ENCODE measurements at places on chromosomes 7 and 10.

GRCh38 chr7:85186083-85186520, 754 bp downstream of the SEMA3D start:
- peak; percentile 56 for DNase-seq

GRCh38 chr7:88628363-88629085, 131.0 kb upstream of the ZNF804B start:
- DNase-seq: no peak

- peak; percentile 20 for DNase-seq
Observed at GRCh38 chr10:118259288-118259906, 82.7 kb downstream of the FAM204A start.

DNA sequence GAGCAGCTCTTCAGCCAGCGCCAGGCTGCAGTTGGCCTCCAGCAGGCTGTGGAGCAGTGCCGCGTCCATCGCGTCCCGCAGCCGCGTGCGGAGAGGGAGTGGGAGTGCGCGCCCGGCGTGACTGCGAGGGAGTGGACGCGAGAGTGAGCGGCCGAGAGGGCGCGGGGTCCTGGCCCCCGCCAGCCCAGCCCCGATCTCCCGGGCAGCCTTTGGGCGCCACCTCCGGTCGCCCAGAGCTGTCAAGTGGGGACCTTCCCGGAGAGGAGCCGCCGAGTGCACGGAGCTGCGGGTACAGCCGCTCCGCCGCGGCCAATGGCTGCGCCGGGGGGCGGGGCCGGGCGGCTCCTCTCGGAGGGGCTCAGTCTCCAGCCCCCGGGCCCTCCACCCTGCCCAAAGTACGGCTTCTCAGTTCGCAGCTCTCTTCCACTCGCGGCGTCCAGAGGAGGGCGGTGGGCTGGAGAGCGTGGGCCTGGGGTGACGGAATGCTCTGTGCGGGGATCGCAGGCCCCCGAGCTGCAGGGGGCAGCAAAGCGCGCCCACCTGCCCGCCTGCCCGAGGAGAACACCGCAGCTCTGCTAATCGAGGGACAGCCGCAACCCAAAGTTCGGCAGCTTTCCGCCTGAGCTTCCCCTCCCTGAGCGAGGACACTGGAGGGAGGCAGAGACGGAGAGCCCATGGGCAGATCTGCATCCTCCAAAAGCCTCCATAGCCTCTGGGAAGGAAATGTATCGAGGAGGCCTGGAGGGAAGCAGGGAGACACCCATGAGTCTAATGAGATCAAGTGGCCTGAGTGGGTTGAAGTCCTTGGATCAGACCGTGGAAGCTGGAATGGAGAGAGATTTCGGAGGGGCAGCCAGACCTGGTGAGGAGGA, at the start of gene CRHR2:
TSS of gene CRHR2 (minus strand) at position 245 of the 872 bp plus-strand sequence. CDS start at position 69, 176 bp downstream.
- peak; percentile 39 for DNase-seq

GRCh38 chr7:115005953-115006352, 84.1 kb downstream of the MDFIC start:
- no peak for DNase-seq

GRCh38 chr7:10412422-10413019, 561.2 kb upstream of the PHF14 start:
- DNase-seq: peak; percentile 54

DNA sequence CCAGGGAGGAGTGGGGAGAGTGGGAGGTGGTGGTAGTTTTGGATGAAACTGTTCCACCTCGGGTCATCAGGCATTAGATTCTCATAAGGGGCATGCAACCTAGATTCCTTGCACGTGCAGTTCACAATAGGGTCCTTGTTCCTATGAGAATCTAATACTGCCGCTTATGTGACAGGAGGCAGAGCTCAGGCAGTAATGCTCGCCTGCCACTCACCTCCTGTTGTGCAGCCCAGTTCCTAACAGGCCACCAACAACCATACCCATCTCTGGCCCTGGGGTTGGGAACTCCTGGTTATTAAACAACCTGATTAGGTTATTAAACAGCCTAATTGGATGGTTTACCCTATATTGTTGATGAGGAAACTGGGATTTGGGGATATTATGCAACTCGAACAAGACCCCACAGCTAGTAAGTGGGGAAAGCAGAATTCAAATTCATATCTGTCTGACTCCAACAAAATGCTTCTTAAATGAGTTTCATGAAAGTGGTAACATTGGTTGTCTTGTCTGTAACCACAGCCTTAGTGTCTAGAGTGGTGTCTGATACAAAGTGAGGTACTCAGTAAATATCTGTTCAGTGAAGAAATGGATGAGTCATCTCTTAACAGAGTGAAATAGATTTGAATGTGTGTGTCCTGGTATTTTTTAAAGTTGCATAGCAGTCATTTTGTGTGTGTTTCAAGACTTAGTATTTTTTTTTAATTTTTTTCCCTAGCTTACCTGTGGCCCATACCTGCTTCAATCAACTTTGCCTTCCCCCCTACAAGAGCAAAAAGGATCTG, 101.6 kb downstream of the HECTD2 start:
- no peak for DNase-seq

GRCh38 chr7:1046722-1047679, 2.7 kb downstream of the GPR146 start:
- DNase-seq: no peak

- no peak for DNase-seq
Observed at GRCh38 chr10:100575585-100576281, 40.0 kb downstream of the HIF1AN start.

GRCh38 chr7:135644154-135644553, 18.2 kb upstream of the STMP1 start:
- DNase-seq: no peak

DNA sequence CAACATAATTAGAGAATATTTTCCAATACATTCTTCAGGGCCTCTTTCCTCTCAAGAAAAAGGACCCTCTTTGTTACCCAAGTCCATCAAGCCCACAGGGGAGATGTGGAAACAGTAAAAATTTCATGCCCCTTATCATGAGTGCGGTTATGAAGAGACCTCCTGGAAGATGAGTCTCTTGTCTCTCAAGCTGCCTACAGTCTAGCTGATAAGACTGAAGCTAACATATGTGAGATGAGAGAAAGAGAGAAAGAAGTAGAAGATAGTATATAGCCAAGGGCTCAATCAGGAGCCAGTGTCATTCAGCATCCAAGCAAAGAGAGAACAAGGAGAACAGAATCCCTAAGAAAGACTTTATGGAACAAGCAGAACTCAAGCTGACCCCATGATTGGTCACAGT, 75.9 kb upstream of the CABCOCO1 start:
- no peak for DNase-seq

DNA sequence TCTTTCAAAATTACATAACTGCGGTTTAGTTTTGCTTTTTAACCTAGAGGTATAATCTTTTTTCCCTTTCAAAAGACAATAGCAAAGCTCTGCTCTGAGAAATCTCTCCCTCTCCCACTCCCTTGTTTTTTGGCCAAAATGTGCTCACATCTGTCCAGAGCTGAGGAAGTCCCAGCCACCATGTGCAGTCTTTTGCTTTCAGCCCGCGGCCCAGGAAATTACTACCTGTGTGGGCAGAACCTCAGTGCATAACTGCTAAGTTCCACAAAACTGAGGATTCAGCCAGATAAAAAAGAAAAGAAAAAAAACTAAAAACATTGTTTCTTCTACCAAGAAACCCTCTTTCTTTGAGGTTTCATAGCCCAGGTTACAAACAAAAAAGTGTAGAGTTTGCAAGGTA, 115.0 kb upstream of the HGF start:
- DNase-seq: peak; percentile 50

DNA sequence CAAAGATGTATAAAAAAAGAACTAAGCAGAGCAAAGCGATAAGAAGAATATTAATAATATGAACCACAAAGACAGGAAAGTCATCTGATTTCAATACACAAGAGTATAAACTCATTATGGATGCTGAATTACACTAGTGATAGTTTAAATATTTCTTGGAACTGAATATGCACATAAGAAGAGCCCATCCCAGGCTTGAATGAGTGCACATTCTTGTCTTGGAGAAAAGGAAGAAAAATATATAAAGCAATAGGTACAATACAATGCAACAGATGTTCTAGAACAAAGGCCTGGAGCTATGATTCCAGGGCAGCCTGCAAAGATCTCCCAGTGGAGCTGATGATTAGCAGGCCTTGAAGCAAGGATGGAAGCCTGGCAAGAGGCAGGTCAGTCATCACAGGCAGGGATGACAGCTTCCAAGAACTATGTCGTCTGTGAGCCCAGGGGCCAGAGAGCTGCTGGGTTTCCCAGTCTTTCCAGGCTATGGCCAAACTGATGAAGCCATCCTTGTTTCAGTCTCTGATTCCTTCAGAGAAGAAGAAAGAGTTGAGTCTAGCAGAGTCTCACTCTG, 277.6 kb downstream of the KCNMA1 start:
- DNase-seq: no peak

DNA sequence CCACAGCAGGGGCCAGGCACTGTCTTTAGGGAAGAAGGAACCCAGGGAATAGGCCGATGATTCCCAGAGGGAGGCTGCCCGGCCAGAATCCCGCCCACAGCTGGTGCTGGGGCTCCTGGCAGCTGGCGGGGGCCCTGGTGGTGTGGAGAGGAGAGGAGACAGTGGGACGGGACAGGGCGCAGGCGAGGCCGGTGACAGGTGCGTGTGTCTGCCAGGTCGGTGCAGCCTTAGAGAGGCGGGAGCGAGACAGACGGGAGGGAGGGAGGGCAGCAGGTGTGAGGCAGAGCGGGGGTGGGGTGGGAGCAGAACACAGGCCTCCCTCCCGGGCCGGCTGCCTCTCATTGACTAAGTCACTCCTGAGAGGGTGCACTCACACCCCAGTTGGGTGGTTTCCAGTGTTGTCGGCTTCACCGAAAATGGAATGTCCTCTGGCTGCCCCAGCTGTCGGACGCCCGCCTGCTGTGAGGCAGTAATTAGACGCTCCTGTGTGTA, 55.2 kb downstream of the ELFN1 start:
- DNase-seq: no peak

GRCh38 chr10:116113721-116114501, 159.1 kb downstream of the GFRA1 start:
- DNase-seq: no peak

- DNase-seq: no peak
Observed at GRCh38 chr7:107152011-107152410, 16.8 kb upstream of the HBP1 start.

DNA sequence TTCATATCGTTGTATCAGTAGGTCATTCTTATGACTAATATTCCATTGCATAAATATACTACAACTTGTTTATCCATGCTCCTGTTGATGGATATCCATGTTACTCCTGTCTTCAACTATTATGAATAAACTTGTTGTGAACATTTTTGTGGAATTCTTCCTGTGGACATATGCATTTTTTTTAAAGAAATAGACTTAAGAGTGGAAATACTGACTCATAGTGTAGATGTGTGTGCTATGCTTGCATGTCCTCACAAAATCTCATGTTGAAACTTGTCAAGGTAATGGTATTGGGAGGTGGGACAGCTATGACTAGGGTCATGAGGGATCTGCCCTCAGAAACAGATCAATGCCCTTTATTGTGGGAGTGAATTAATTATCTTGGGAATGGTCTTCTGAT, 240.5 kb upstream of the PRSS58 start:
- no peak for DNase-seq

- DNase-seq: no peak
Observed at GRCh38 chr7:143384148-143384547, 3.0 kb downstream of the ZYX start.

DNA sequence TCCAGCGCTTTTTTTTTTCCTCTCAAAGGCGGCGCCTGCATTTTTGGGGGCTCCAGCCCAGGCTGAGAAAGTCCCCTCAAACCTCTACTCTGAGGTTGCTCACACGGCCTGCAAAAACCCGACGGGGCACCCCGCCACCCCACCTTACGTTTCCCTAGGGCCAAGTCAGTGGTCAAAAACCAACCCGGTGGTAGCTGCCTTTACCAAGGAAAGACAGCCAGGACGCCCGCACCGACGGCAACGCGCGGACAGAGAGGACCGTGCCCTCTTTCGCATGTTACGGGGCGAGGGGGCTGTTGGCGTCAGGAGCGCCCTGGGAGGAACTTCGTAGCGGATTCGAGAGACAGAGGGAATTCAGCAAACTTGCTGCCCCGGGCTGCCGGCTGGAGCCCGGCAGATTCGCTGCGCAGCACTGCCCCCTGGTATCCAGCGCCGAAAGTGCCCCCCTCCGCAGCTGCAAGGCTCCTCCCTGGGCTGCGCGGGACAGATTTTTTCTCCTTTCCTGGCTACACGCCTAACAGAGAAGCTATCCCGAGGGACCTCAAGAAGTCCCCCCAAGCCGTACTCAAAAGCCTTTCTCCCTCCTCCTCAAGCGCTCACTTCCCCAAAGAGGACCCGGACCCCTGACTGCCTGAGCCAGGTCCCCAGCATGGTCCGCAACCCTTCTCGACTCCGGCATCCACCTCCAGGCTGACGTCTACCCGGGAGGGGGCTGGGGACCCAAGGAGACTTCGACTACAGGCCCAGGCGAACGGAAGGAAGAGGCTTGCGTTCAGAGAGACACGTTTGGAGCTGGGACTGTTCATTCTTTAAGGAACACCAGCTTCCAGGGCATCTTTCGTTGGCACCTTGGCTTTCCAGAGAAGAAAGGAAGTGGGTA, 27.7 kb upstream of the VAX1 start:
- DNase-seq: peak; percentile 72

DNA sequence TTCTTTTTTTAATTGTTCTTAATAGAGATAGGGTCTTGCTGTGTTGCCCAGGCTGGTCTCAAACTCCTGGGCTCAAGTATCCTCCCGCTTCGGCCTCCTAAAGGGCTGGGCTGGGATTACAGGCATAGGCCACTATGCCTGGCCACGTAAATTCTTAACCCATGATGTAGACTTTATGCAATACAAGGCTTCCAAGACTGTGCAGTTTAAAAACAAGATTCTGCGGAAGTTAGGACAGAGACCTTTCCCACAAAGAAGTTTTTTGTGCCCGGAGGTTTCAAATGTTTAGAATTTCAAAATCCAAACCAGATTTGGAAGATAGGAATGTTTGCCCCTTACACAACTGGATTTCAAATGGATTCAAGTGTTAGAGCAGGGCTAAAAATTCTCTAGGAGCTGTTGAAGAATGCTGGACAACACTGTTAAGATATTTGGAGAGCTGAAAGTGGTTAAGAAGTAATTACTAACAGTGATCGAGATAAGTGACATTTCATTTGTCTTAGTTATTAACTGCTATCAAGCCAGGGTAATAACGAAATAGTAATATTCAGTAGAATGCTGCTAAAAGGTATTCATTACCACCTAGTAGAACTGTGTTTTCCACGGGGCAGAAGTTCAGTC, 7.4 kb downstream of the APBB1IP start:
- DNase-seq: no peak

GRCh38 chr7:26365901-26366275, 74.2 kb downstream of the SNX10 start:
- no peak for DNase-seq

DNA sequence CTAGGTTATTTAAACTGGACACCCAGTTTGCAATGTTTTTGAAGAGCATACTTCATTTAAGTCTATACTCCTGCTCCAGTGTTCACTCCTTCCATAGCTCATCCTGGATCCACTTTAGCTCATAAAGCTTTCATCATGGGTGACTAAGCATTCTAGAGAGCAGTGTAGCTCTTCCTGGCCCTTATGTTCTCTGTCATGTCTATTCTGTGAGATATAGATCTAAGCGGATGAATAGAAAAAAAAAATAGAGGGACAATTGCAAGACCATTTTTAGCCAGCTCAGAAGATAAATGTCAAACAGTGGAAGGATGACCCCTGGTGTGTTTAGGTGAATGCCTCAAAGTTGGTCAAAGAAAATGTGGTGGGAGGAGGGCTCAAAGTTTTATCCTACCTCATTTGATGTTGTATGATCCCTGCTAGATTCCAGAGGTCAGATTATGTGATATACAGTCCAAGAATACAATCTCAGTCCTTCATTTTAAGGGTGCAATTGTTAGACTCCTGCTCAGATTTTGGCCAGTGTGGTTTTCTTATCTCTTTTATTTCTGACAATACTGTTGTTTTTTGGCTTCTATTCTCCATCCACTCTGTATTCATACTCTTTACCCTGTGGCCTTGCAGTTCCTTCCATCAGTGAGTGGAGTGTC, 7.5 kb upstream of the HECW1 start:
- no peak for DNase-seq

GRCh38 chr10:70893227-70894006, 5.1 kb upstream of the PCBD1 start:
- DNase-seq: no peak

Data from KBM-7 (cell line).